ENCODE measurements at places on chromosomes 3 and 15. TPM values are rescaled to one million over a fixed set of nuclear protein-coding genes. Genes with fewer than 3 reads are reported as not detected.

DNA sequence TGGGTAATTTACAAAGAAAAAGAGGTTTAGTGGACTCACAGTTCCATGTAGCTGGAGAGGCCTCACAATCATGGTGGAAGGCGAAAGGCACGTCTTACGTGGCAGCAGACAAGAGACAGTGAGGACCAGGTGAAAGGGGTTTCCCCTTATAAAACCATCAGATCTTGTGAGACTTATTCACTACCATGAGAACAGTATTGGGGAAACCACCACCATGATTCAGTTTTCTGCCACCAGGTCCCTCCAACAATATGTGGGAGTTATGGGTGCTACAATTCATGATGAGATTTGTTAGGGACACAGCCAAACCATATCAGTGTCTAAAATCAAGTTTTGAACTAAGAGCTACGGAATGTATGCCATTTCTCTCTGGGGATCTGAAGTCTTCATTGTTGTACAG is 354.8 kb upstream of the C2CD4B start:
- DNase-seq: no peak

DNA sequence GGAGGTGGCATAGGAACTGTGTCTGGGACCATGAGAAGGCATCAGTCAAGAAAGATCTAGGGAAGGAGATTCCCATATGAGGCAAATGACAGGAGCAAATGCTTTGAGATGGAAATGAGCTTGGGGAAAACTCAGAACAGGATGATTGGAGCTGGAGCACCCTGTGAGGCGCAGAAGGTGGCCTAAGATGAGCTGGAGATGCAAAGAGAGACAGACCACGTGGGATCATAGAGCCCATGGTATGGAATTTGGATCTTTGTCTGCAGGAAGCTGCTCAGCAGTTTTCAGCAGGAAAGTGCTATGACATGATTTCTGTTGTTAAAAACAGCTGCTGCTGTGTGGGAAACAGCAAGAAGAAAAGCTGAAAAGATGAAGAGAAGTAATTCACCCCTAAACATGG is 310.6 kb downstream of the MAGI1 start:
- DNase-seq: no peak

GRCh38 chr15:76169018-76169417 is 109.2 kb downstream of the TMEM266 start:
- DNase-seq: no peak

DNA sequence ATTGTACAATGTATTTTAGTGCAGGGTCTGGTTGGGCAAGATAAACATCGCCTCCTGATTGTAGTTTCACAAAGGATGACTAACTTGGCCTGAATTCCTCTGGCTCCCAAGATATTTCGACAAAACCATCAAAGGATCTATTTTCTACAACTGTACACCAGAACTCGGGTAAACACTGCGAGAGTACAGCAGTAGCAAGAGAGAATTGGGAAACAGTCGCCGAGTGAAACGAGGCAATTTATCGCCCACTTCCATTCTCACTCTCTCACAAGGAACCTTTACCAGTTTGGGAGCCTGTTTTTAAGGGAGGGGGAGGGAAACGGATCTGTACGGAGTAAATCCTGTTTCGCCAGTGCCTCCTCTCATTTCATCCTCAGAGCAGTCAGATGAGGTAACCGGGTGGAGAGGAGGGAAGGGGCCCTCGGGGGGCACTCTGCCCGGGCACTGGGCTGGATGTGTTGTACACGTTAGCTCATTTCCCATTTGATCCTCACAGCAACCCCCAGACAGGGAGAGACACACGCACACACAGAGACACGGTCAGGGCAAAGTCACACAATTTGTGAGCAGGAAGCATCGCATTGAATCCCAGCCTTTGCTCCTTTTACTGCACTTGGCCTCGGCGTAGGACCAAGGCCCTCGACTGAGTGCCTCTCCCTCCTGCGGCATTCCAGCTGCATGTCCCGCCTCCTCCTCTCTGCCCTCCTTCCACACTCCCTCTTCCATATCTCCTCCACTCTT is 120.1 kb downstream of the LIPC start:
- DNase-seq: peak; percentile 89

DNA sequence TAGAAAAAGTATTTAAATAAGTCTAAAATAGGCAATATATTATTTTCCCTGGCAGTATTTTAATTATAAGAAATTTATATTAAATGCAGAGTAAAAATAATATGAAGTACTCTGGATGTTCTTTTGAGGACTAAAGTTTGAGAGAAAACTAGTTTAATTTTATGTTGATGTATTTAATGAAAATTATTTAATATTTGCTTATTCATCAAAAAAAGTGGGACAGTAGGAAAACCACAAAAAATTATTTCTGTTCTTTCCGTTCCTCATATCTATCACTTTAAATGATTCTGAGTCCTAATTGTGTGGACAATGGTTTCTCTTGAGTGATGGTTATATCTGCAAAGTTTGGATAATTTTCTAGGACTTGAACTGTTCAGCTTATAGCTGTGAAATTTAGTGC is 147.2 kb upstream of the TNIK start:
- DNase-seq: no peak

GUCA1C gene
- not detected for total RNA-seq

CCR9 gene
- total RNA-seq: not detected

SLC9A9 gene
- total RNA-seq: 3.0 TPM

All from kidney epithelial cell (primary cell).